ENCODE measurements at places on chromosomes 13 and 19. TPM values are rescaled to one million over a fixed set of nuclear protein-coding genes. Genes with fewer than 3 reads are reported as not detected.

GRCh38 chr13:75181906-75182305 lies 300.1 kb downstream of the TBC1D4 start:
- H3K4me3 ChIP-seq = no peak overlapping the region
- peaks cover 21% of the 10 kb centered on the region for H3K27me3 ChIP-seq
- no peaks in the 10 kb centered on the region for H3K4me1 ChIP-seq
- no peak overlapping the region for H3K27ac ChIP-seq
- DNase-seq = no peak
- H3K36me3 ChIP-seq = peaks cover 3% of the 10 kb centered on the region

- no peaks in the 10 kb centered on the region for H3K27me3 ChIP-seq
- no peak for DNase-seq
- no peak overlapping the region for H3K27ac ChIP-seq
- H3K4me1 ChIP-seq = no peaks in the 10 kb centered on the region
These were observed 506.7 kb upstream of the NBEA start for GRCh38 chr13:34435338-34435737.

Gene MCEMP1
- not detected for total RNA-seq

Gene NALCN
- not detected for total RNA-seq

DNA sequence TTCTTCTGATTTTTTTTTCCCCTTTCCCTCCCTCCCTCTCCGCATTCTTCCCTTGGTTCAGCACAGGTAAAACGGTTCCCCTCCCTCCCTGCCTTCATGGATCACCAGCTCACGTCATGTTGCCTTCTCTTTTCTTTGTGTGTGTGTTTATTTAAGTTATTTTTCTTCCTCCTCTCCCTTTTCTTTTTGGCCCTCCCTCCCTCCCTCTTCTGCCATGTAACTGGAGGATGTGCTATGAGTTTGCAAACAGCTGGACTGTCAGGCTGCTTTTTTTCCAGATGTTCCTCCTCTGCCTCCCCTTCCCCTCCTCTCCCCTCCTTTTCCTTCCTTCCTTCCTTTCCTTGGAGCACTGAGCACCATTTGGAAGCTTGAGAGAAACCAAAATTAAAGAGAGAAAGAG lies 2.0 kb downstream of the LENG9 start:
- peaks cover 15% of the 10 kb centered on the region for H3K36me3 ChIP-seq
- H3K27ac ChIP-seq = peak overlapping the region; percentile 76
- no peak for DNase-seq
- H3K27me3 ChIP-seq = peaks cover 13% of the 10 kb centered on the region
- peaks cover 27% of the 10 kb centered on the region for H3K4me1 ChIP-seq
- peak overlapping the region; percentile 70 for H3K4me3 ChIP-seq

- H3K27me3 ChIP-seq = no peaks in the 10 kb centered on the region
- no peak for DNase-seq
- H3K4me3 ChIP-seq = no peak overlapping the region
- H3K36me3 ChIP-seq = no peaks in the 10 kb centered on the region
These were observed 484.5 kb downstream of the GPC5 start for GRCh38 chr13:91882918-91883317.

Gene SMAD9
- 0.54 TPM for total RNA-seq

DNA sequence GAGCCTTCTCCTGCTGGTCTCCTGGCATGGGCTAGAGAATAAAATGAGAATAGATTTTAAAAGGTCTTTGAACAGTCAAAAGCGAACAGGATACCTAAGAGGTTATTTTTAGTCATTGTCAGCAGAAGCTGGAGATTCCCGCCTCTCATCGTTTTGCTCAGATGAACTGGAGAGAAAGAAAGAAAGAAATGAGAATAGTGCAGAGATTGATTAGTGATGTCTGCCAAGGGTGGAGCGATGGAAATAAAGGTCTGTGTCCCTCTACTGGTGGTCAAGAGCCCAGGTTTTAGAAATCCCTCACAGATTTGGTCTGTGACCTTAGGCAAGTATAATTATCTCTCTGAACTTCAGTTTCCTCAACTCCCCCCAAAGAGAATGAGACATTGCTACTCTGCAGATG lies 5.3 kb downstream of the NCAN start:
- H3K36me3 ChIP-seq = no peaks in the 10 kb centered on the region
- peaks cover 5% of the 10 kb centered on the region for H3K4me1 ChIP-seq
- H3K27me3 ChIP-seq = peaks cover 55% of the 10 kb centered on the region
- no peak overlapping the region for H3K27ac ChIP-seq

DNA sequence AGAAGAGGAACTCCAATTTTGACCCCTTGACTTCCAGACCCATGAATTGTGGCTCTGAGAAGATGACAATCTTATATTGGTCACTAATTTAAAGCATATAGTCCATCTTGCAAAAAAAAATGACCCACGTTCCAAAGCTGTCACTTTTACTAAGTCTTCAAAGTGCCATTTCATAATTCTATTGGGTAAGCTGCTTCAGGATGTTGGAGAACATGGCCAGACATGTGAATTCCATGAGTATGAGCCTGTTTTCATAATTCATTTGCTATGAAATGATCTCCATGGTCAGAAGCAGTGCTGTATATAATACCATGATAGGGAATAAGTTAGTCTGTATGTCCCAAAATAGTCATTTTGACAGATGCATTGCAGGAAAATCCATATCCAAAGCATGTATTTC lies 1787.3 kb downstream of the SLITRK5 start:
- no peaks in the 10 kb centered on the region for H3K36me3 ChIP-seq
- no peaks in the 10 kb centered on the region for H3K27me3 ChIP-seq
- no peak for DNase-seq
- H3K4me3 ChIP-seq = no peak overlapping the region

Gene SOX21
- total RNA-seq = not detected

DNA sequence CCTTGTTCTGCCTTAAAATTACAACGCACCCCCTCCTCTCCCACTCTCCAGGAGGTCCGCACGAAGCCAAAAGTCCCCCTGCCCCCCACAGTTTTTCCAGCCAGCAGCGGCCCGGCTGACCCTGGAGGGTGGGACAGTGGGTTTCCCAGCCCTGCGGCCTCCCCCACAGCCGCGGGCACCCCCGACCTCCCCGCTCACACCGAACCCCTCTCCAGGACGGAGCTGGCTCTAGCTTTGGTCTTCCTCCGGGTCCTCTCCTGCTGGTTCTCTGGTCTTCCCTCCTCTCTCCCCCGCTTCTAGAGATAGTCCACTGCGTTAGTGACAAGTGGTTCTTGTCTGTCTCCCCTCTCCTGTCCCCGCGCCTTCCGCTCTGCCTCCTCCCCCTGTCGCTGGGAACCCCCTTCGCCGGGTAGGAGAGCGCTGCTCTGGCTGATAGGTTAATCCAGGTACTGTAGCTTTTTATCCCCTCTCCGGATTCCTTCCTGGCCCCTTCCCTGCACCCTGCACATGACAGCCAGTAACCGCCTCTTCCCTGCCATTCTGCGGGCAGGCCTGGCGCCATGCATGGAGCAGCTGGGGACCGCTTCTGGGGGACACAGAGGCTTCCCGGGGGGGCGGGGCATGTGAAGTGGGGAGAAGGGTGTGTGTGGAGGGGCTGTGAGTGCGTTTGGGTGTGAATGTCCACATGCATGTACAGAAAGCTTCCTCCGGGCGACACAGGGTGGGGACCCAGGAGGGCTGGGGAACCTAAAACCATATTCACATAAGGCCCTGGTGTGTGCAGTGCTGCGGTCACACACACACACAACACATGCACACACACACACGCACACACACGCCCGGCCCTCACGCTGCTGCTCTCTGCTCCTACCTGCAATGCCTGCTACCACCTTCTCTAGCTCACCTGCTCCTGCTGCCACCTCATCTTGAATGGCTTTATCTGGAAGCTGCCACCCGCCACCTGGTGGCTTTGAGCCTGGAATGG lies 17.2 kb downstream of the PRR36 start:
- peaks cover 5% of the 10 kb centered on the region for H3K4me1 ChIP-seq
- DNase-seq = no peak
- H3K27ac ChIP-seq = no peak overlapping the region
- no peak overlapping the region for H3K4me3 ChIP-seq
- no peaks in the 10 kb centered on the region for H3K36me3 ChIP-seq

DNA sequence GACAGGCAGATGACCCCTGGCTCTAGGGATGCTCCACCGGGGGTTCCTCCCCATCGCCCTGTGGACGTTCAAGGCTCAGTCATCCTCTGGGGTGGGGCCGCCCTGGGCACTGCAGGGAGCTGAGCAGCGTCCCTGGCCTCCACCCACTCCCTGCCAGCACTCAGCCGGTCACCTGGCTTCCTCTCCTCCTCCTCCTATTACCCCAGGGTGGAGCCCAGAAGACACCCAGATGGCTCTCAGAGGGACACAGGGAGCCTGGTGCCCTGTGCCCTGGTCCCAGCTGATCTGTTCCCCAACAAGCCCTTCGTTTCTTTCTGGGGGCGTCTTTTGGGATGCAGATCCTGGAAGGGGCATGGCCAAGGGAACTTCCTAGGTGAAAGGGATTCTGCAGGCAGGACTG lies 3.7 kb upstream of the MKNK2 start:
- peak overlapping the region; percentile 23 for H3K4me3 ChIP-seq
- peaks cover 43% of the 10 kb centered on the region for H3K4me1 ChIP-seq
- peaks cover 4% of the 10 kb centered on the region for H3K36me3 ChIP-seq
- DNase-seq = no peak
- H3K27me3 ChIP-seq = no peaks in the 10 kb centered on the region
- H3K27ac ChIP-seq = peak overlapping the region; percentile 82

GRCh38 chr19:35253316-35254286 lies 4.8 kb downstream of the LSR start:
- H3K36me3 ChIP-seq = peaks cover 33% of the 10 kb centered on the region
- no peak for DNase-seq
- H3K4me1 ChIP-seq = peaks cover 42% of the 10 kb centered on the region
- no peak overlapping the region for H3K27ac ChIP-seq
- no peak overlapping the region for H3K4me3 ChIP-seq

GRCh38 chr13:99288089-99288488 lies 19.1 kb downstream of the GPR183 start:
- peak; percentile 68 for DNase-seq
- peaks cover 76% of the 10 kb centered on the region for H3K4me1 ChIP-seq
- no peaks in the 10 kb centered on the region for H3K27me3 ChIP-seq
- peak overlapping the region; percentile 22 for H3K4me3 ChIP-seq
- H3K27ac ChIP-seq = peak overlapping the region; percentile 83

- no peak for DNase-seq
- peaks cover 33% of the 10 kb centered on the region for H3K27me3 ChIP-seq
- no peaks in the 10 kb centered on the region for H3K4me1 ChIP-seq
- no peaks in the 10 kb centered on the region for H3K36me3 ChIP-seq
These were observed 15.2 kb upstream of the ERCC2 start for GRCh38 chr19:45385392-45386221.

Gene MAMSTR
- 0.46 TPM for total RNA-seq

DNA sequence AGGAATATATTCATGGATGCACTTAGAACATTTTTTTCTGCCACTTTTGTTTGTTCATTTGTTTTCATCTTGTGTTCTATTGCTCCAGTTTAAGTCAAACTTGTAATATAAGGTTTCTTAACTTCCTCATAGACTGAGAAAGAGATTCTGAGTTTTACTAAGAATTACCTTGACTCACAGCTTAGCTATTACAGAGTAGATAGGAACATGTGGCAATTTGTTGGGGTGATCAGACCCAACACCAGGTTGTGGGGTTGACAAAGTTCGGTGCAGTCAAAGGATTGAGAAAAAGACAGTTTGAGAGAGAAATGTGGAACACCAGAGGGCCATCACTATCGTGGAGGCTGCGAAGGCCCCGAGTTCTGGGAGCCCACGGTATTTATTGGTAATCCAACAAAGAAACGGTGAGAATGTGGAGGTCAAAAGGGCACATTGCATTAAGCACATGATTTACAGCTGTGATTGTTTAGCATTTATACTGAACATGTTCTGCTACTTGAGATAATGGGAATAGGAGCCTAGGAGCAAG lies 2526.0 kb downstream of the PCDH9 start:
- no peaks in the 10 kb centered on the region for H3K36me3 ChIP-seq
- H3K4me3 ChIP-seq = no peak overlapping the region
- no peaks in the 10 kb centered on the region for H3K27me3 ChIP-seq
- no peaks in the 10 kb centered on the region for H3K4me1 ChIP-seq
- no peak overlapping the region for H3K27ac ChIP-seq
- no peak for DNase-seq

DNA sequence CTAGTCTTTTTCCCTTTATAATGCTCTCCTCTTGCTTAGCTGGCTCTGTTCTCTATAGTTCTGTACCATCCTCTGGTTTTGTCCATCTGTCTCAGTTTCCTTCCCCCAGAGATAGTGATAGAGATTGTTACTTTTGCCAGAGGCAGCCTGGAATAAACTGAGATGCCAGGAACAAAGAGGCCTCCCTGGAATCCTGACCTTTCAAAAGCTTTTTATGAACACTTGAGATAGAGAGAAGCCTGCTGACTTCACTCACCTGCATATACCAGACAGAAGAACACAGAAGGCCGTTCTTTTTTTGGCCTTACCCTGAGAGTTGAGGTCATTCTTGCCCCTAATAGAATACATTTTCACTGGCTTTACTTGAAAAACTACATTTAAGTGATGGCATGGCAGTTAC lies 150.2 kb downstream of the LHFPL6 start:
- no peaks in the 10 kb centered on the region for H3K36me3 ChIP-seq
- no peak overlapping the region for H3K4me3 ChIP-seq
- peaks cover 8% of the 10 kb centered on the region for H3K27me3 ChIP-seq
- peaks cover 8% of the 10 kb centered on the region for H3K4me1 ChIP-seq

DNA sequence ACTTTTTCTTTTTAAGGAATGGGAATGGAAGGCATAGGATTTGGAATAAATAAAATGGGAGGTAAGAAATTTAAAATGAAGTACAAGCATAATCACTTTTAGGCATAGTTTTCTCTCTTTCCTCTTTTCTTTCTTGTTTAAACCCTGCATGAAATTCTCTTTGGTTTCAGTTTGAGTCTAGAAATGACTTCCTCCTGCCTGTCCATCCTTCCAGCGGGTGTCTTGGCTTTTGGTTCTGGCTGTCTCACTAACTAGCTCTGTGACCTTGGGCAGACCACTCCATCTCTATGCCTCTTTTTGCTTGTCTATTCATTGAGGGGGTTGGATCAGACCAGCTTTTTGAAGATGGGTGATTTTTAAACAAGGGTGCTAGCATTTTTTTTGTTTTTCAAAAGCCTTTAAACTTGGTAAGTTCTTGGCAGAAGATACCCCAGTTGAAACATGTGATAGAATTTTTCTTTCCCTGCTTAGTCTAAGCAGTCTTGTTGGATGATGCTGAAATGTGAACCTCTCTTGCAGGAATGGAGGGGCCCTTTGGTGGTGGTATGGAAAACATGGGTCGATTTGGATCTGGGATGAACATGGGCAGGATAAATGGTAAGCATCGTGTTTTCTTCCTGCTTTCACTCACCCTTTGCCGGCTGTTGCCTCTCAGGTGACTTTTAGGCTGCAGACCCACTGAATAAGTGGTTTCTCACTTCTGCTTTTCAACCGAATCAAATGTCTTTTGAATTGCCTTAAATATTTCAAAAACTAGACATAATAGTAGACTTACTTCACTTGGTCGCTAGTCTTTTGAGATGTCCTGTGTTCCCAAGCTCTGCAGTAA lies 28.6 kb downstream of the PRAM1 start:
- no peak overlapping the region for H3K4me3 ChIP-seq
- H3K27ac ChIP-seq = peak overlapping the region; percentile 16
- H3K36me3 ChIP-seq = peaks cover 47% of the 10 kb centered on the region
- no peaks in the 10 kb centered on the region for H3K27me3 ChIP-seq
- DNase-seq = no peak

Measured in activated naive CD8-positive, alpha-beta T cell treated with anti-CD3 and anti-CD28 coated beads for 36 hours (primary cell).